ENCODE measurements at places on chromosomes 2 and 18.

DNA sequence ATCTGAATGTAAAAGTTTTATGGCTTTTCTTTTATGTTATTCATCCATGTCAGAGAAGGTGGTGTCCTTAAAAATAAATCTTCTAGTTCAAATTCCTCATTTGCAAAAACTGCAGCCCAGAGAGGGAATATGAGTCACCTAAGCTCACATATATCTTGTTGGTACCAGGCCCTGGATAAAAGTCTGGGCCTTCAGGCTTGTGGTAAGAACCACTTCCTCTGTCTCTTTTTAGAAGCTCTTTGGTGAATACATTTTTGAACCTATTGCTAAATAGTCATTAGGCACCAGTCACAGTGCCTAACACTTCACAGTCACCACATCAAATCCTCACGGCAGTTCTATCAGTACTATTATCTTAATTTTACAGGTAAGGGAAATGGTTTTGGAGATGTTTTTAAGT lies 199.2 kb downstream of the KCNS3 start:
- no peak for DNase-seq

- DNase-seq = no peak
These were observed 287.5 kb upstream of the CRIM1 start for GRCh38 chr2:36068086-36068485.

DNA sequence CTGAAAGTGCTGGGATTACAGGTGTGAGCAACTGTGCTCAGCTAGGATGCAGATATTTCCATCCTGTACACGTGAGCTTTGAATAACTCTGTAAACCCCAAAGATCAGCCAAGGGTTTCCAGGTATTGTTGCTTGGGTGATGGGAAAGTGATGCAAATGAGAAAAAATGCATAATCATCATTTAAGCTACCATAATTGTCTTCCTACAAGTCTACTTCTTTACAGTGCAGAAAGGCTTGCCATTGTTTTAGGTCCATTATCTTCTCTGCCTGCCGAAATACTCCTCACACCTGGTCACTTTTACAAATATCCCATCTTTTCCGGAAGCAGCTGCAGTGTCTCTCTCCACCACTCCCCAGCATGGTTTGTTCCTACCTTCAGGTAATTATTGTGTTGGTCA lies 259.8 kb upstream of the CCDC68 start:
- DNase-seq = no peak

GRCh38 chr2:231455890-231456289 lies 8.4 kb downstream of the NCL start:
- no peak for DNase-seq

GRCh38 chr2:106189325-106189724 lies 4.8 kb downstream of the UXS1 start:
- no peak for DNase-seq

- no peak for DNase-seq
These were observed 24.5 kb upstream of the HPCAL1 start for GRCh38 chr2:10278029-10278762.

- DNase-seq = no peak
These were observed 558.2 kb upstream of the LINC00305 start for GRCh38 chr18:64707052-64707451.

GRCh38 chr2:39734445-39734844 lies 44.6 kb downstream of the THUMPD2 start:
- no peak for DNase-seq

DNA sequence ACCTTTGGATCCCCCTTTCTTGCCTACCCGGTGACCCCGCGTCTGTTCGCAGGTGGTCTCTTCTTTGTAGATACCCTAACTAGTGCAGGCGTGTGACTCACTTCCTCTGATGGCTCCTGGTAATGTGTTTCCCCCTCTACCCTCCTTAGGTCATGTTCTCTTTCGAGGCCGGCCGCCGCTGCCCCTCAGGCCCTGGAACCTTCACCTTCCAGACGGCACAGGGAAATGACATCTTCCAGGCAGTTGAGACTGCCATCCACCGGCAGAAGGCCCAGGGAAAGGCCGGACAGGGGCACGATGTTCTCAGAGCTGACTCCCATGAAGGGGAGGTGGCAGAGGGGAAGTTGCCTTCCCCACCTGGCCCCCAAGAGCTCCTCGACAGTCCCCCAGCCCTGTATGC lies 1.6 kb downstream of the DOK1 start:
- DNase-seq = no peak

- no peak for DNase-seq
These were observed 55.0 kb downstream of the CHST9 start for GRCh38 chr18:27130065-27130630.

- DNase-seq = no peak
These were observed 442.2 kb upstream of the CWC22 start for GRCh38 chr2:180449171-180449915.
